ENCODE measurements at places on chromosomes 12 and 14.

DNA sequence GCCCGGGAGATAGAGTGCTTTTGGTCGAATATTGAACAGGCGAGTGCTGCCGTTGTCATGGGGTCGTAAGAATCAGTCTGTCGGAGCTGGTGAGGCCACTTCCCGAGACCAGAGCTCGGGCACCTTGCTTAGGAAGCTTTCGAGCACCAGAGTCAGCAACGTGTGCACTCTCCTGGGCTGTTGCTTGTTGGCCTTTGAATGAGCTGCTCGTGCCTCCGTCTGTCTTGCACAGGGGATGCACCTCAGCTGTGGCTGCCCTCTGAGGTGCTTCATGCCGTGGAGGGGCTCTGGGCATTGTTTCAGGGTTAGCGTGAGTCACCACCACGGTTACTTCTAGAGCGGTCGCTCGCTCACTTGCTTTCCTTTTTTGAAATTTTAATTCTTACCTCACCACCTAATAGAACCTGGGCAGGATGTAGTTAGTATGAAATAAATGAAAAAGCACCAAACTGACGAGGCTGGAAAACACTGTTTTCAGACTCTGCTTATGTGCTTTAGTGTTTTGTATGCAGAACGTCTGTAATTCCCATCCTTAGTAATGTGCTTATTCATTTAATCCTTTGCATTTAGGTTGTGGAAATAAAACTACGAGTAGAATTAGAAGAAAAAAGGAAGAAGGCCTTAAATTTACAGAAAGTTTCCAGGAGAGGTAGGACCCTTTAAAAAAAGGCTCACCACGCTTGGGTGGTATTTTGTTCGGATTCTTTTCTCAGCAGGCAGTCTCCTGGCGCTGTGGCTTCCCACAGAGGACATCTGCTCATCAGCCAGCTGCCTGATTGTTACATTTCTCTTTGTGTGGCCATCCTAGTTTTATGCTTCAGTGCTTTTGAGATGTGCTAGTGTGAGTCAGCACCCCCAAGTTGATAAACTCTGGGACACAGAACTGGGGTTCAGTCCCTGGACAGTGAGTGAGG lies 40.6 kb downstream of the EP400 start:
- DNase-seq: no peak

DNA sequence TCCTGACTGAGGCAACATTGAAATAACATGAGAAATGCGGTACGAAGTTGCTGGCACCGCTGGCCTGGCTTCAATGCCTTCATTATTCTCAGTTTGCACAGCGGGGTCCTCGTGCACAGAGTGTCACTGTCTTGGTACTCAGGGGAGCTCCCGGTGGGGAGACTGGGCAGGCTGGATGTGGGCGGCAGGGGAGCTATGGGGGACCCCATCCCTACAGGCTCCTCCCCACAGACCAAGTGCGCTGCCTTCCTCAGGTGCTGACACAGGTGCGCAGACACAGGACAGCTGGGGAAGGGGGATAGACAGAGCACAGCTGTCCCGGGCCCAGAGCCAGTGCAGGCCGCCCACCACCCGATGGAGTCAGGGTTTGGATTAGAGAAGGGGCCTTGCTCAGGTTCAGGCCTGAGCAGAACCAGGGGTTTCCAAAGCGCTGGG lies 270.1 kb downstream of the ADGRD1 start:
- no peak for DNase-seq

DNA sequence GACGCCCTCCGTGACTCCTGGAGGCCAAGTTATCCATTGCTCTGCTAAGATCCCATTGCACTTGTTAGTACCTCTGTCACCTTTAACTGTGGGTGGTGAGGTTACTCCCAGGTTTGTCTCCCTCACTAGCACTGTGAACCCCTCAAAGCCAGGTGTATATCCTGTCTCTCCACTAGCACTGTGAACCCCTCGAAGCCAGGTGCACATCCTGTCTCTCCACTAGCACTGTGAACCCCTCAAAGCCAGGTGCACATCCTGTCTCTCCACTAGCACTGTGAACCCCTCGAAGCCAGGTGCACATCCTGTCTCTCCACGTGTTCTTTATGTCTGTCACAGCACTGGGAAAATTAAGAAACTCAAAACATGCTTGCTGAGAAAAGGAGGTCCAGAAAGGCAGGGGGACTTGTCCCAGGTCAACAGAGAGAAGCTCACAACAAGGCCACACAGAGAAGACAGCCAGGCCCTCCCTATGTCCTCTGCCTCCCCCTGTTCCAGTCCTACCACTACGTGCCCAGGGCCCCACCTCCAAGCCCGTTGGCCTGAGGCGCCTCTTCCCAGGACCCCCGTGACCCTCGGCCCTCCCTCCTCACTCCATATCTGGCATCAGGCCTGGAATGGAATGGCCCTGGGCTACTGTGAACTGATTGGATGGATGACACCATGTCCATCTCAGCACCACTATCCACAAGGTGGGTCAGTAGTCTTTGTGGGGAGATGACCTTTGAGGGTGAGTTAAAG lies 26.4 kb upstream of the FKBP4 start:
- no peak for DNase-seq

DNA sequence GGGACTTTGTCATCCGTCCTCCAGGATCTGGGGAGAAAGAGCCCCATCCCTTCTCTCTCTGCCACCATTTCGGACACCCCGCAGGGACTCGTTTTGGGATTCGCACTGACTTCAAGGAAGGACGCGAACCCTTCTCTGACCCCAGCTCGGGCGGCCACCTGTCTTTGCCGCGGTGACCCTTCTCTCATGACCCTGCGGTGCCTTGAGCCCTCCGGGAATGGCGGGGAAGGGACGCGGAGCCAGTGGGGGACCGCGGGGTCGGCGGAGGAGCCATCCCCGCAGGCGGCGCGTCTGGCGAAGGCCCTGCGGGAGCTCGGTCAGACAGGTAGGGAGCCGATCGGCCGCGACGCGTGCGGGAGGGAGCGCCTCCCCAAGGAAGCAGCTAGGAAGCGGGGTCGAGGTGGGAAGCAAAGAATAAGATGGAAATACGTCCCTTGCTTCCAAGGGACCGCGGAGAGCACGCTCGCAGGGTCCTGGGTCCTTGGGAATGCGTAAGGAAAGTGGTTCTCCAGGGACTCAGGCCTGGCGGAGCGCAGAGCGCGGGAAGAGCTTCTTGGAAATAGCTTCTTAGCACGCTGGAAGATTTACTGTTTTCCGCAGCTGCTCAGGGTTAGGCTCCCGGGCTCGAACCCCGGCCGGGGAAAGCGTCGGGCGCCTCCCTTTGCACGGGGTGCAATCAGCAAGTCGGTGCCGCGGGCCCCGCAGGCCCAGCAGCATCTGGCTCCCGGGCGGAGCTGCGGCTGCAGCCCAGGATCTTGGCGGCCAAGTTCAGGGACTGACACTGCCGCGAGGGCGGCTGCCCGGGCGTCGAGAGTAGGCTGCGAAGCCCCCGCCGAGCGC lies 457 bp downstream of the SOCS2 start:
- DNase-seq: no peak

DNA sequence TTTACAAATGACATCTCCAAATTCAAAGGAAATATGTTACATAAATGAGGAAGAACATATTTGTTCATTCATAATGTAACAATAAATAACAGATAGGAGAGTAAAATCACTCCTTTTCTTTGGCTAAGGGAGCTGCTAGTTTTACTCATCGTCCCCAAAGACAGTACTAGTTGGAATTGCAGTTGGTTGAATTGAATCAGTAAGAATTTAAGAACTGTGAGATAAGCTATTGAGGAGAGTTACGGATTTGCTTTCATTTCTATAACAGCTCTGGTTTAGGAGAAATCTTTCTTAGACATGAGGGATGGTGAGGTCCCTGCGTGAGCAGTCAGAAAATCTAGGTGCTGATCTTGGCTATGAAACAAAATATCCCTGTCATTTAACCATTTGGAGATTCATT lies 402.8 kb downstream of the AEBP2 start:
- peak; percentile 37 for DNase-seq

GRCh38 chr14:93099643-93100042 lies 16.1 kb downstream of the ITPK1 start:
- DNase-seq: no peak

- DNase-seq: no peak
Observed at GRCh38 chr12:10595881-10596280, 17.5 kb downstream of the MAGOHB start.

- no peak for DNase-seq
Observed at GRCh38 chr12:131226345-131227265, 272.9 kb downstream of the ADGRD1 start.

DNA sequence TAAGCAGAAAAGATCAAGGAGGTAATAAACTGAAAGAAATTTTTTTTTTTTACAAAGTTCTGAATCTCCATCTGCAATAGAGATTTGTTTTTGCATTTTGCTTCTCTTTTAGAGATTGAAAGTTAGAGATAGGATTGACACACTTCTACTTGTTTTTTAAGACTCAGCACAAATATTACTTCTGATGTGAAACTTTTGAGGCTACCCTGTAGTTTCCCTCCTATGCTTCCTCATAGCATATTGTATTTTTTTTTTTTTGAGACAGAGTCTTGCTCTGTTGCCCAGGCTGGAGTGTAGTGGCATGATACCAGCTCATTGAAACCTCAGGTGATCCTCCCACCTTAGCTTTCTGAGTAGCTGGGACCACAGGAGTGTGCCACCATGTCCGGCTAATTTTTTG lies 32.1 kb upstream of the SGPP1 start:
- no peak for DNase-seq

DNA sequence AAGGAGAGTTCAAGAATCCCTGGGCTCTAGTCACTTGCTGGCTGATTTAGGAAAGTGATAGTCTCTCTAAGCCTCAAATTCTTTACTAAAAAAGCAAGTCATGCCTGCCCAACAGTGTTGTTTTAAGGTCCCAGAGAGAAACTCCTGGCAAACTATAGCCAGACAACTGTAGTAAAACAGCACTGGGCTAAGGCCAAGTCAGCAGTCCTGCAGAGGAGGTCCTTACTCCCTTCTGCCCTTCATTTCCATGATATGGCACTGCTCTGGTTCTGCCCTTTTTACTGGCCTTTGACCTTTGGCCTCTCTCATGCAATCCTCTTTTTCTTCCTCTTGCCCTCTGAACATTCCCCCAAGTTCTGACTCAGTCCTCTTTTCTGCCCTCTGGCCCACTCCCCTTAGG lies 74.9 kb downstream of the VWF start:
- DNase-seq: no peak

DNA sequence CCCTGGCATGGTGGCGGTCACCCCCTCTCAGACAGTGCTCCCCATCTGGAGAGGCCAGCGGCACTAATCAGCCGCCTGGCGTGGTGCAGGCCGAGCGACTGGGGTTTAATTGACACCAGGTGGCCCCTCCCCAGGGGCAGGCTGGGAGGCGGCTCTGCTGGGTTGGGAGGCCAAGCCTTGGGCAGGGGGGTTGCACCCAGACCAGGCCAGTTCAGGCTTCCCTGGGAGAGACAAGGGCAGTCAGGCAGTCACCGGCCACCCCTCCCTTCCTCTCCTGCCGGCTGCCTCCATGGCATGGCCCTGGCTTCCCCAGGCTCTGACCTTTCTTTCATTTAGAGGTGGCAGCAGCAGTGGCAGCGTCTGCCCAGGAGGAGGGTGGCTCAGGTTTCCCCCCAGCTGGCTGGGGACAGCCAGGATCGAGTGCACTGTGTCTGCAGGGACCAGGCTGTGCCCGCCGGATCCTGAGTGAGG lies 78.1 kb upstream of the NOS1 start:
- DNase-seq: no peak

GRCh38 chr14:55707365-55707804 lies 127.4 kb downstream of the KTN1 start:
- DNase-seq: peak; percentile 49

GRCh38 chr12:7058163-7058845 lies 2.2 kb upstream of the C1S start:
- no peak for DNase-seq

- no peak for DNase-seq
Observed at GRCh38 chr12:104387190-104387589, 69.6 kb upstream of the CHST11 start.

DNA sequence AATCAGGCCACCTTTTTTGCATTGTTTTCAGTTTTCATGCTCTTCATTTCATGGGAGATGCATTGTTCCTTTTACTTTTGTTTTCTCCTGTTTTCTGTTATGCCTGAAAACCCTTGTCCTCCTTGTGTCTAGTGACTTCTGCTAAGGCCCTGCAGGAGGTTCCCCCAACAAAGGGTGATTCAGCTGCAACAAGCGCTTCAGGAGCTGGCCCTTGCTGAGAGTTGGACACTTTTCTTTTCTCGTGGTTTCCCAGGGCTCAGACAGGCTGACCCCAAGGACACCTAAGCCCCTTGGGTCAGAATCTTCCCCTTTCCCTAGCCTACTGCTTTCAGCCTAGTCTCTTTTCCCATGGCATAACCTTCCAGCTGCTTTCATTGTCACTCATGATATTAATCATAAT lies 98.9 kb downstream of the PLXNC1 start:
- DNase-seq: no peak

- DNase-seq: no peak
Observed at GRCh38 chr12:53827306-53827705, 75.5 kb upstream of the CISTR start.

GRCh38 chr12:91937009-91937408 lies 208.6 kb downstream of the BTG1 start:
- no peak for DNase-seq

- no peak for DNase-seq
Observed at GRCh38 chr12:79614730-79615129, 76.0 kb downstream of the PAWR start.

DNA sequence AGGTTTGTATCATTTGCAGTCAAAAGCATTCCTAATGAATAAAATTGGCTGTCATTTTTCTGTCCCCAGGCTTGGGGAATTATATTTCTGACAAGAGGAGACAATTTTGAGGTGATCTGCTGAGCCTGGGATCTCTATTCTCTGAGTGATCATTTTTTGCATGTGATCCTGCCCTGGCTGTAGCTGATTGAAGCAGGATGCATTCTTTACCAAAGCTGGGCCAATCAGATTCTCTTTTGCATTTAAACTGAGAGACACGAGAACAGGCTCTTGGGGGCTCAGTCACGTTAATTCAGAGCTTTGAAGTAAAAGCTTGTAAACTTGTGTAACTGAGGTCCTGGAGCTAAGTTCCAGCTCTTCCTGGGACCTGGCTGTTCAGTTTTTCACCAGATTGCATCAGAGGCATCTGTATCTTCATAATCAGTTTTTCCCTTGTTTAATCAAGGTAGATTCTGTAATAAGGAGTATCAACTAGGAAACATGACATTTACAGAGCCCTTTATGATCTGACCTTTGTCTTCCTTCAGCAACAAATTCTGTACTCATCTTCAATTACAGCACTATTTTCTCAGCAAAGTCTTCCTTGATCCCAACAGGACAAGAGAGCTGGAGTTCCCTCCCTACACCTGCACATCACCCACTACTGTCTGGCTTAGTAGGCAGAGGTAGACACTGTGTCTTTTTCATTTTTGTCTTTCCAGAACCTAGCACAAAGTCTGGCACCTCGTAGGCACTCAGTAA lies 35.0 kb upstream of the MANSC4 start:
- DNase-seq: peak; percentile 7

GRCh38 chr14:93023802-93024434 lies 91.8 kb downstream of the ITPK1 start:
- DNase-seq: no peak

Measured in amniotic epithelial cell (primary cell).